ENCODE measurements at places on chromosomes 6 and 20. TPM values are rescaled to one million over a fixed set of nuclear protein-coding genes. Genes with fewer than 3 reads are reported as not detected.

Gene DEFB115
- total RNA-seq = not detected

Gene CPXM1
- 38.5 TPM for total RNA-seq

Gene KCNG1
- 0.13 TPM for total RNA-seq

Gene SYCP2L
- 2.6 TPM for total RNA-seq

Gene CFAP206
- total RNA-seq = 3.9 TPM

Gene SPTLC3
- 71.5 TPM for total RNA-seq

Gene TFAP2D
- total RNA-seq = not detected

Gene EPPIN
- total RNA-seq = 4.2 TPM

Gene SLC22A16
- not detected for total RNA-seq

Gene PHACTR1
- 4.9 TPM for total RNA-seq

Gene OPN5
- total RNA-seq = not detected

Gene FOXO3
- 61.8 TPM for total RNA-seq

Gene ZNF311
- 1.7 TPM for total RNA-seq

Gene GTSF1L
- total RNA-seq = not detected

Gene HLA-DQA1
- 1.7 TPM for total RNA-seq

Gene BNIP5
- total RNA-seq = not detected

Gene DUSP15
- 8.7 TPM for total RNA-seq

Gene XKR7
- not detected for total RNA-seq

Gene RPS10
- 1,548 TPM for total RNA-seq

Gene BCAS1
- 0.11 TPM for total RNA-seq

Gene PTK7
- 58.9 TPM for total RNA-seq

Measured in thyroid gland (tissue), 4 donors.